ENCODE measurements at places on chromosomes 1 and 21. TPM values are rescaled to one million over a fixed set of nuclear protein-coding genes. Genes with fewer than 3 reads are reported as not detected.

The LCE2A gene
- not detected for total RNA-seq

The DNAH14 gene
- total RNA-seq = 32.5 TPM

GRCh38 chr1:12678820-12679219, 34.9 kb downstream of the AADACL4 start:
- DNase-seq = no peak

DNA sequence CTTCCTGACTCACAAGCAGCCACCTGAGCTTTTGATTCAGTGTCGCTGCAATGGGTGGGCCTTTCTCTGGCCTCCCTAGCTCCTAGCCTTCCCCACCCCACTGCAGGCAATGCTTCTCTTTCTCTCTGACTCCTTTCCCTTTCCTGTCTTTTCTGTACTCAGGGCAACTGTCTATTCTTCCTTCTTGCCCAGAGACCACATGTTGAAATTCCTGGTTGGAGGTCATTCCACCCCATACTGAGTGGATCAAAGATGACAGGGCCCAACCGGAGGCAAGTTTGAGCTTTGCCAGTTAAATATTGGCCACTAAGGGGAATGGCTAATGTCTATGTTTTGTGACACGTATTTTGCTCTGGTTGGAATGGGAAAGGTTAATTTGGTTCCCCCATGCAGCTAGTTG, 65.2 kb upstream of the ARID1A start:
- DNase-seq = no peak

- DNase-seq = peak; percentile 68
These were observed at the start of gene PCP4L1 for GRCh38 chr1:161258439-161259344. TSS of gene PCP4L1 (plus strand) at chr1:161258745. CDS start at chr1:161258975, 230 bp downstream.

GRCh38 chr1:168913711-168914463, 184.9 kb upstream of the DPT start:
- no peak for DNase-seq

All from Daoy (cell line).